ENCODE measurements at places on chromosomes 3 and 15. TPM values are rescaled to one million over a fixed set of nuclear protein-coding genes. Genes with fewer than 3 reads are reported as not detected.

DNA sequence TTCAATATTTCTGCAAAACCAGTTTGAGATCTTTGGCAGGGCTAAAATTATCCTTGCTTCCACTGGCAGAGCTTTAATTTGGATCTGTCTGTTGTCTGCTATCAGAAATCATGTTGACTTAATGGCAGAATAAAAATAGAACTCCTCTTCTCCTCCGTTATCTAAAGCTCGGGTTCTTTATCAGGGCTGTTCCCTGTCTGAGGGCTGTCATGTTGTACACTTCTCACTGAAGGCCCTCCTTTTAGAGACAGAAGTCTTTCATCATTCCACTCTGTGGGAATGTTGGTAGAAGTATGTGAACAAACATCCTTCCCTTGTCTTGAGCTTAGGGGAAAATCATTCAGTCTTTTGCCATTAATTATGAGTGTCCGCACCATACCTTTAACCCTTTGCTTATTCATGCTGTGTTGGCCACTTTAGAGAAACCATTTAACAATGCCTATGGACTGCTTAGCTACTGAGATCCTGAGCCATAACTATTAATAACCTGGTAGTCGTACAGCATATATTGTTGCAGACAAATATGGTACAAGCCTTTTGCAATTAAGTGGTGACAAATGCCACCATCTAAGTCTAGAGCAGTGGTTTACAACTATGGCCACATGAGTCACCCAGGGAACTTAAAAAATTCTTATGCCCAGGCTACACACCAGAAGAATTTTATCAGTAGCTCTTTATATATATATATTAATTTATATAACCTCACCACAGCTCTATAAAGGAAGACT, 226.0 kb upstream of the TPM1 start:
- DNase-seq: no peak

The PP2D1 gene
- total RNA-seq: not detected

- no peak for DNase-seq
Measured at GRCh38 chr15:93477721-93478120, 388.7 kb upstream of the RGMA start.

The CACNA2D3 gene
- 1.2 TPM for total RNA-seq

GRCh38 chr3:71504250-71505036, 79.1 kb downstream of the FOXP1 start:
- DNase-seq: peak; percentile 82

The FETUB gene
- not detected for total RNA-seq

DNA sequence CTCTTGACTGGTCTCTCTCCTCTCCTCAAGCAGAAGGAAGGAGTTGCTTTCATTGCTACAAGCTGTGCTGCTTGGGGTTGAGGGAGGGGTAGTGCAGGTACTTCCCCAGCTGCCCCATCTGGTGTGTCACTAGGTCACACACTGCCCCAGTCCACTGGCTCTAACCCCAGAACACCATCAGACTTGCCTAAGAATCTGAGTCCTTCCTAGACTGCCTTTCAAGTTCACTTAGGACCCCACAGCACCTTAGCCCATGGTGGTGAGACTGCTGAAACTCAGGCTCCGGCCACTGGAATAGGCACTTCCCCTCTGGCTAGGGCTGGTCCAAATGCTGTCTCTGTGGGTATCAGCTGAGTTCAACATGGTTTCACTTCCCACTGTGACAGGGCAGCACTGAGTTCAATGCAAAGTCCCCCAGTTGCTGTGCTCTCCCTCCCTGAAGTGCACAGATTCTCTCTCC, 279.7 kb upstream of the GOLGA6L4 start:
- DNase-seq: no peak

- DNase-seq: peak; percentile 25
Measured at GRCh38 chr15:76512971-76513370, 176.4 kb downstream of the ISL2 start.

- DNase-seq: no peak
Measured at GRCh38 chr3:194688946-194689345, 3.3 kb downstream of the FAM43A start.

The RPL22L1 gene
- 594 TPM for total RNA-seq

The HOMER2 gene
- 19.6 TPM for total RNA-seq
